ENCODE measurements at places on chromosomes 6 and 20. TPM values are rescaled to one million over a fixed set of nuclear protein-coding genes. Genes with fewer than 3 reads are reported as not detected.

GRCh38 chr20:46552460-46553420 is 2.3 kb upstream of the OCSTAMP start:
- peak overlapping the region; percentile 69 for H3K27ac ChIP-seq
- H3K36me3 ChIP-seq, result no peaks in the 10 kb centered on the region
- peak overlapping the region; percentile 33 for H3K4me3 ChIP-seq
- H3K27me3 ChIP-seq, result peaks cover 2% of the 10 kb centered on the region
- peaks cover 35% of the 10 kb centered on the region for H3K4me1 ChIP-seq

GRCh38 chr20:29302979-29303644 is 1954.4 kb upstream of the DEFB115 start:
- H3K4me1 ChIP-seq, result no peaks in the 10 kb centered on the region
- H3K27me3 ChIP-seq, result no peaks in the 10 kb centered on the region
- DNase-seq, result no peak
- H3K36me3 ChIP-seq, result peaks cover 9% of the 10 kb centered on the region
- H3K4me3 ChIP-seq, result no peak overlapping the region

DNA sequence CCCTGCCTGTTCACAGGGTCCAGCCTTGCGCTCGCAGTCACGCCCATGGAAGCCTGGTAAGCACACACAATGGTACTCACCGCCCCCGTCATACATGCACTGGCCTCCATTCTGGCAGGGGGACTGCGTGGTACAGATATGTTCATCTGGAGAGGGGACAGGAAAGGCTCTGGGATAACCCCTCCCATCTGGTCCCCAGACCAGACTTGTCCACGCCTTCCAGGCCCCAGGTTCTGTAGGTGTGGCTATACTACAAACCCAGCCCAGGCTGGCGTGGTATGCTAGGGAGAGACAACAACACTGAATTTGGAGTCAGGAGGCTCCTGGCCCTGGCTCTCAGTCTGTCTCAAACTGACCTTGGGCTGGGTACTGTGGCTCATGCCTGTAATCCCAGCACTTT is 3.4 kb downstream of the DLK2 start:
- peaks cover 15% of the 10 kb centered on the region for H3K4me1 ChIP-seq
- peaks cover 15% of the 10 kb centered on the region for H3K36me3 ChIP-seq
- DNase-seq, result no peak
- no peak overlapping the region for H3K27ac ChIP-seq
- no peak overlapping the region for H3K4me3 ChIP-seq

GRCh38 chr6:10417681-10418104 is 2.8 kb upstream of the TFAP2A start:
- H3K4me1 ChIP-seq, result peaks cover 29% of the 10 kb centered on the region
- no peak for DNase-seq
- H3K4me3 ChIP-seq, result no peak overlapping the region
- H3K36me3 ChIP-seq, result peaks cover 6% of the 10 kb centered on the region
- H3K27me3 ChIP-seq, result peaks cover 87% of the 10 kb centered on the region

DNA sequence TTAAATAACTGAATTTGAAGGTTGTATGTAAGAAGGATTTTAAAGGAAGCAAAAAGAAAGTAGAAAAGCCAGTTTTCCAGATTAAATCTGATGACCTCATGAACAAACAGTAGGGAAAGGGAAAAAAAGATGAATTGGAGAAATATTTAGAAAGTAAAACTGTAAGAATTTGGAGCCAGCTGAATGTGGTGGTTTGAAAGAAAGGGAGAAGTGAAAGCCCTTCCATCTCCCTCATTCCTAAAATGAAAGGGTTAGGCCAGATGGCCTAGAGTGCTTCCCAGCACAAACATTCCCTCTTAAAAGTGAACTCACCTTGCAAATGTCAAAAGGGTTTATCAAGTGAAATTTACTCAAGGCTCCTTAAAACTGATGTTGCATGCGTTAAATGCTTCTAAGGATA is 139.3 kb upstream of the COL21A1 start:
- no peaks in the 10 kb centered on the region for H3K36me3 ChIP-seq
- no peak overlapping the region for H3K4me3 ChIP-seq
- no peak overlapping the region for H3K27ac ChIP-seq
- H3K4me1 ChIP-seq, result no peaks in the 10 kb centered on the region
- H3K27me3 ChIP-seq, result peaks cover 1% of the 10 kb centered on the region

DNA sequence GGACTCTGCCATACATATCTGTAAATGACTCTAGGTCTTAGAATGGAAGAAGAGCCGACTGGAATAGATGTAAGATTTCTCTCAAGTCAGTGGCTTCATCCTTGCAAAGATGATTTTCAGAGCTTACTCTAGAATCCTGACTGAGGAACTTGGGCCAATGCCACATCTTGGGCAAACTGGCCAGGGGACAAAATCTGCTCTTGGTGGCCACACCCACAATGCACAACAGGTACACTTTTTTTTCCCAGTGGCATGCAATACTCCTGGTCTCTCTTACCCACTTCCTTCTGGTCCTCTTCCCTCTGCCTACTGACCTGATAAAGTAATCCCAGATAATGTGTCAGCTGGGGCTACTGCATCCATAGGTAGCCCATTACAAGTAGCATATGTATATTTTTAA is 13.4 kb downstream of the CLIC5 start:
- H3K4me1 ChIP-seq, result no peaks in the 10 kb centered on the region
- no peak overlapping the region for H3K4me3 ChIP-seq
- no peaks in the 10 kb centered on the region for H3K27me3 ChIP-seq
- no peak for DNase-seq

DNA sequence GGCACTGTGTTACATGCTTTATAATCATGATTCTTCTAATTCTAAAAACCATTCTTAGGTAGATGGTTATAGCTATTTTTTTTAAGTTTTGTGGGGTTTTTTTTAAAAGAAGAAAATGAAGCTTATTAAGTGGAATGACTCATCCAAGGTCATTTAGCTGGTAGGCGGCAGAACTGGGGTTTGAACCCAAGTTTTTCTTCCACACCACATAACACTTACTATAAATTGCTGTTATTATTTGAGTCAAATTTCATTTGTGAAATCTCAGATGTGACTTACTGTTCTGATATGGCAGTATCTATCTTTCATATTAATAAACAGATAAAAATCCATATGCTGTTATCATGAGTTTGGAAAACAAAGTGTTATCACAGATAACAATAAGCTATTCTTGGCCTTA is 10.4 kb upstream of the COL10A1 start:
- H3K4me1 ChIP-seq, result peaks cover 10% of the 10 kb centered on the region
- H3K36me3 ChIP-seq, result peaks cover 3% of the 10 kb centered on the region
- H3K4me3 ChIP-seq, result no peak overlapping the region
- no peak for DNase-seq

- peak overlapping the region; percentile 92 for H3K4me3 ChIP-seq
- H3K4me1 ChIP-seq, result peaks cover 29% of the 10 kb centered on the region
- H3K27ac ChIP-seq, result peak overlapping the region; percentile 99
- no peaks in the 10 kb centered on the region for H3K27me3 ChIP-seq
- peaks cover 43% of the 10 kb centered on the region for H3K36me3 ChIP-seq
These were observed 372 bp downstream of the JARID2 start for GRCh38 chr6:15246217-15246665.

DNA sequence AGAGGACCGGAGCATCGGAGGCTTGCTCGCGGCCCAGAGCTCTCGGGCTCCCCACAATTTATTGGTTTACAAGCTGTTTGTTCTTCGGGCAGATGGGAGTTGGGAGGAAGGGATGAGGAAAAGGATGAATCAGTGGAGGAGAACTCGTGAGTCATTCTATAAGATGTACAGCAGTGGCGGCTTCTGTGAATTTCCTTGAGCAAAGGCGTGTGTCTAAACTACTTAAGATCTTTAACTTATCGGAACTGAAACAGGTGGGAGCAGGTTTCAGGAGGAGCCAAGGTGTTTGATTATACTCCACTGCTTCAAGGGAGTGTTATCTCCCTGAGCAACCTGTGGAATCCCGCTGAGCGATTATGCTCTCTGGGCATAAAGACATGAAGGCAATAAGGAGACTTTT is 50.5 kb upstream of the IBTK start:
- peaks cover 6% of the 10 kb centered on the region for H3K27me3 ChIP-seq
- no peak overlapping the region for H3K27ac ChIP-seq
- no peak overlapping the region for H3K4me3 ChIP-seq
- DNase-seq, result no peak
- no peaks in the 10 kb centered on the region for H3K4me1 ChIP-seq

DNA sequence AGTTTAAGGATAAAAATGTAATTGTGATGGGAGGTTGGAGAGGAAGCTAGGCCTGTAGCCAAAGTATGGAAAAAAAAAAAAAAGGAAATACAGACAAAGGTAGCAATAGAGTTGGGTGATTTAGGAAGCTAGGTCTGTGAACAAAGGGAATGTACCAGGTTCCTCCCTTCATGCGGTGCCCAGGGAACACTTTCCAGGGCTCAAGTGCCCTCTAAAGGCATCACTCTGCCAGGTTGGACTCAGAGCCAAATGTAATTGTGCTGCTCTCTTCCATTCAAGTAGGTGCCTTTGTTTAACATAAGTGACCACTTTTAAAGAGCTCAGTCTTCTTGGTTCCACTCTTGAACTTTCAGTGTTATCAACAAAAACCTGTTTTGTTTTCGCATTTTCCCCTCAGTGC is 159.7 kb upstream of the AHI1 start:
- H3K36me3 ChIP-seq, result peaks cover 2% of the 10 kb centered on the region
- peaks cover under 1% of the 10 kb centered on the region for H3K4me1 ChIP-seq
- DNase-seq, result no peak
- H3K27me3 ChIP-seq, result peaks cover 7% of the 10 kb centered on the region

GRCh38 chr6:154917941-154918340 is 77.2 kb upstream of the TIAM2 start:
- no peak overlapping the region for H3K27ac ChIP-seq
- H3K36me3 ChIP-seq, result peaks cover 2% of the 10 kb centered on the region
- H3K4me3 ChIP-seq, result no peak overlapping the region

GRCh38 chr6:17945111-17945510 is 42.3 kb downstream of the KIF13A start:
- peaks cover 8% of the 10 kb centered on the region for H3K27me3 ChIP-seq
- H3K36me3 ChIP-seq, result no peaks in the 10 kb centered on the region
- H3K4me1 ChIP-seq, result no peaks in the 10 kb centered on the region
- no peak overlapping the region for H3K4me3 ChIP-seq

DNA sequence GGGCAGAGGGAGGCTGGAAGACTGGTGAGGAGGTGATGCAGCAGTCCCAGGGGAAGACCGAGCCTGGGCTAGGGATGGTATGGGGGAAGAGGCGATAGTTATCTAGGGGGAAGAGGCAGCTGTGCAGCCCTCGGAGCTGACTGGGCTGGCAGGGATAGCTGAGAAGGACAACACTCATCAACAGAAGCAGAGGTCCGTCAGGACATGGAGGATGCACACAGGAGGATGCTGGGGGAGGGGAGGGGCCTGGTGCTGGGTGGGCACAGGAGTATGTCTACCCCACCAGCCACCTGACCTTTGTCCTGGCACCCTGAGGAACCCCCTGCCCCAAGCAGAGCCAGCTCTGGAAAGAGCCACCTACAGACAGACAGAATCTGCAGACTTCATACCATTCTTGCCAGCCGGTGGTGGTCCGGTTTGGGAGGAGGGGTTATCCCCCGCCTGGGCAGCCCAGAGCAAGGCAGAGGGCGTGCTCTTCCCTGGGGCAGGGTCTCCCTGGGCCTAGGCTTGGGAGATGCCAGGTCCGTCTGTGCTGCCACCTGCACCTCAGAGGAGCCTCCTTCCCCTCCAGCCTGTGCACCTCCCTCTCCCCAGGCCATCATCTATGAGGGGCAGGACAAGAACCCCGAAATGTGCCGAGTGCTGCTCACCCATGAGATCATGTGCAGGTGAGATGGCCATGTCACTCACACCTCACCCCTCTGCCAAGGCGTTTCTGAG is 14.9 kb downstream of the EBF4 start:
- peaks cover 2% of the 10 kb centered on the region for H3K27me3 ChIP-seq
- no peak overlapping the region for H3K27ac ChIP-seq
- H3K36me3 ChIP-seq, result no peaks in the 10 kb centered on the region
- DNase-seq, result no peak

DNA sequence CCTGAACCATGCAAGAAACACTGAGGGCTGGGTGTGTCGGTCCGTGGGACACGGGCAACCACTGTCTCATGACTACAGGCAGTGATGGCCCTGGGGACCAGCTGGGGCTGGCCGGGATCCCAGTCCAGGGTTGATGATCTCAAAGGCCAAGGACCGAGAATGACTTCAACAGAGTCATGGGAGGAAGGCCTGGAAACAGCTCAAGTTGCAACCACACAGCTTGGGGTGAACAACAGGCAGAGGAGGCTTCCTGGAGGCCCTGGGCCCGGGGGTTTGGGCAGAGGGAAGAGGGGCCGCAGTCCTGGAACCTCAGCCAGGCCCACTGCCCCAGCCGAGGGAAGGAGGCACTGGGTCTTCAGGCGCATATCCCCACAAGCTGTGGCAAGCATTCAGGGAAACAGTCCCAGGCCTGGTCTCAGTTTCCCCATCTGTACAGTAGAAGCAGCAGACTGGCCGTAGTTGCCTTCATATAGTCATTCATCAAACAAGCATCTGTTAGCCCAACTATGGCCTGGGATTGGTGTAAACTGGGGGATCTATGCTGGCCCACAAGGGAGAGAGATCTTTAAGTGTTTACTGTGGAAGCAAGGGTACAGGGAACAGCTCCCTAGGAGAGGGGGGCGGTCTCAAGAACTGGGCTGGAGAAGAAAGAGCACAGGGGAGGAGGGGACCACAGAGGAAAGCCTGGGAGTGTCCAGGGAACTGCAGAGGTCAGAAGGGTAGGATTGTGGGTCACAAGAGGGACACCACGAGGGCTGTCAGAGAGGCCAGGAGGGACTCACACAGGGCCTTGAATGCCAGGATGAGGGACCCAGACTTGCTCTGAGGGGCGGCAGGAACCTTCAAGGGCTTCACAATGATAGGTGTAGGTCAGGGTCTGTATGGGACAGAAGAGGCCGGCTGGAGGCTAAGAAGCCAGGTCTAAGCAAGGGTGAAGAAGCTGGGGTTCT is 2.1 kb downstream of the MYL9 start:
- H3K4me1 ChIP-seq, result no peaks in the 10 kb centered on the region
- H3K27me3 ChIP-seq, result peaks cover 2% of the 10 kb centered on the region
- H3K27ac ChIP-seq, result no peak overlapping the region
- H3K36me3 ChIP-seq, result no peaks in the 10 kb centered on the region
- no peak for DNase-seq

DNA sequence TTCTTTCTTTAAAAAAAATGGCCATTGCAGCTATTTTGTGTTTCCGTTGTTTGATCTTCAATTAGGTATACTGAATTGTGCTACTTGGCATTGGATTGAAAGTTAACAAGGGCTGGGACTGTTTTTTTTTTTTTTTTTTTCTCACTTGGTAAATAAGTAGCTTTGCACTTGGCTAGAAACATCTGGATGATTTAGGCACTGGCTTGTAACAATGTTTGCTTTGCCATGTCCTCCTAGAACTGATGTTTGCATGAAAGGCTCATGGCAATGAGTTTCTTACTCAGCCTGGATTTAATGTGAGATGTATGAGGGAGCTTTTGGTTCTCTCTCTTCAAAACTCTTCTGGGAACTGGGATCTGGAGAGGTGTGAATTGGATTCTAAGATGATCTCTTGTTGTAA is 414.1 kb downstream of the CDH26 start:
- no peaks in the 10 kb centered on the region for H3K36me3 ChIP-seq
- H3K27ac ChIP-seq, result no peak overlapping the region
- peaks cover 17% of the 10 kb centered on the region for H3K27me3 ChIP-seq

GRCh38 chr20:63471981-63472831 is at the start of gene KCNQ2:
Gene KCNQ2, minus strand, starts transcription at chr20:63472655. Its CDS starts 192 bp downstream, at chr20:63472463.
- H3K4me1 ChIP-seq, result peaks cover 2% of the 10 kb centered on the region
- no peak within 1 kb of the TSS for H3K4me3 ChIP-seq
- no peak for DNase-seq

Gene BIRC7
- not detected for total RNA-seq

Gene FAM83D
- 12.4 TPM for total RNA-seq

Gene OR2J3
- not detected for total RNA-seq

Gene CPXM1
- 2.7 TPM for total RNA-seq

Gene ENPP3
- total RNA-seq, result 0.57 TPM

Data from activated CD4-positive, alpha-beta T cell treated with anti-CD3 and anti-CD28 coated beads for 36 hours (primary cell).